ENCODE measurements at places on chromosomes 6 and 20.

DNA sequence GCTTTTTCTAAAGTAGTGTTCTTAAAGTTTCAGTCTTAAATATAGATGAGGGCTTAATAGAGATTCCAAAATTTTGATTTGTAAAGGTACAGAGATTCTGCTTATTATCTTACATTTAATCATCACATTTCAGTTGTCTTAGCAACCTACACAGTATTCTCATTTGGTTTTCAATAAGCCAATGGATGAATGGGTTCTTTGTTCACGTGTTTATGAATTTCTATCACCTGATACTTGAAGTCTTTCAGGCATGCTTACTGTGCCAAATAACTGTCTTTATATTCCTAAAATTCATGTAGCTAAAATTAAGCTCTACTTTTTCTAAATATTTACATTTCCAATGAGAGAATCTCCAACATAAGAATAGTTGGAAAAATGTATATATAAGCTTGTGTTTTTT lies 152.7 kb downstream of the EYA4 start:
- DNase-seq, result no peak

DNA sequence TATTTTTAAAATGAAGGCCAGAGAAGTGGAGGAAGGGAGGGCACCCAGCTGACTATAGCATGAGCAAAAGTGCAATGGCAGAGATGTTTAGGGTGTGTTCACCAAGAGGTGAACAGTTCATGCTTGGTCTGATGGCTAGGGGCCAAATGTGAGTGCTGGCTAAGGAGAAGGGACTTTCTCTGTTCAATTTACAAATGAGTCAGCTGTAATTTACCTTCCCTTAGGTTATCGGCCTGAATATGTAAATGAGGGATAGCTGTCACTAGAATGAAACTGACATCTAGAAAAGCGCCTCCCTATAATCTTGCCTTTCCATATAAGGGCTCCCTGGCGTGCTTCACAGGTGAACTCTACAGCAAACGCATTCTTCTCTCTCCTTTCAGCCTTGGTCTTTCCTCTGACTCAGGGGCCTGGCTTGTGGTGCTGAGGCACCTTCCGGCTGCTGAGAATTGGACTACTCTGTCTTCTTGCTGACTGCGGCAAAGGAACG lies 114.7 kb upstream of the BACH2 start:
- peak; percentile 53 for DNase-seq

DNA sequence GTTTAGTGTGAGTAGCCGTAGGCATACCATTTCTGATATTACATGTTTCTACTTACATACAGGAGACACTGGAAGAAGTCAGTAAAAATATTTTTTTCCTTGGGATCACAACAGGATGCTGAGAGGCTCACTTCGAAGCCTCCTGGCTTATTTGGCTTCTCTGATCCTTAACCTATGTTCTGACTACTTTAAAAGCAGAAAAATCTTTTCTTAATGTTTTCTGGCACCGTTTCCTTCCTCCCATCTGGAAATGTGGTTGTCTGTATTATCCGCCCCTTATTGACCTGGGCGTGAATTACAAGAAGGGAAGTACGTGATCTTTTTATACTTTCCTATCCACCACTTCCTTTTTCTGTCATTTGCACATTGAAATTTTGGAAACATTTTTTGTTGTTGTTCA lies 379.6 kb downstream of the COL12A1 start:
- no peak for DNase-seq

DNA sequence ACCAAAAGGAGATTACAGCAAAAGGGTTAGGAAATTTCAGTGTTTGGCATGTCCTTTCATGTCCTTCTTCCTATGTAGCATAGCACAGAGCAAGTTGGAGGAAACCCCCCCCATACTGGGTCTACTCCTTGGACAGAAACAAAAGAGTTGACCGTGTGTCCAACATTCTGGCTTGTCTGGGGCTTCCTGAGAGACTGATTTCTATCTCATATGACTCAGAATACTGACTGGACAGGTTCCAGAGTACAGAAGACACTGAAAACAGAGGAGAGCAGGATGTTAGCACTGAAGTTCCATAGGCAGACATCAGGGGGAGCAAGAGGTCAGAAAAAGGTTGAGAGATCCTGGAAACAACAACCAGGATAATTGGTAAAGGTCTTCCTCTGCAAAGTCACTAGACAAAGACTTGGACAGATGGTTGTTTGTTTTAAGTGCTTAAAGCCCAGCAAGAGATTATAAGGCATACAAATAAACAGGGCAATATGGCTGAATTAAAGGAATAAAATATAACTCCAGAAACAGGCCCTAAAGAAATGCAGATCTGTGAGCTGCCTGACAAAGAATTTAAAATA lies 48.4 kb downstream of the USP49 start:
- peak; percentile 95 for DNase-seq

GRCh38 chr6:116773886-116774285 lies 8.4 kb upstream of the FAM162B start:
- no peak for DNase-seq

- DNase-seq, result no peak
These were observed 613.2 kb upstream of the NOX3 start for GRCh38 chr6:156068881-156069280.

GRCh38 chr6:15522026-15522425 lies 140.8 kb downstream of the DTNBP1 start:
- DNase-seq, result no peak

DNA sequence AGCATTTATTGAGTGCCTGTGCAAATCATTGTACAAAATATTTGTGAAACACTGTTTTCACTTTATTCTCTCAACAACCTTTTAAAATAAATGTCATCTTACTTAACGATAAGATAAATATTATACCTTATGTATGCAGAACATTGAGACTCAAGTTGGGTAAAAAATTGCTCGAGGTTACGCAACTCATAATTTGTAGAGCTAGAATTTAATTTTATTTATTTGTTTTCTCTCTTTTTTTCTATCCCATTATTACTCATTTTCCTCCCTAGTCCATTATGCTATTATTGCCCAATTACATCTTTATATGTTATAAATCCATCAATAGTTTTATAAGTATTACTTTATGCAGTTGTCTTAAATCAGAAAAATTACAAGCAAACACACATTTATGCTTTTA lies 77.4 kb upstream of the ELOVL5 start:
- DNase-seq, result no peak

- no peak for DNase-seq
These were observed 24.7 kb upstream of the FANCE start for GRCh38 chr6:35427435-35427834.

DNA sequence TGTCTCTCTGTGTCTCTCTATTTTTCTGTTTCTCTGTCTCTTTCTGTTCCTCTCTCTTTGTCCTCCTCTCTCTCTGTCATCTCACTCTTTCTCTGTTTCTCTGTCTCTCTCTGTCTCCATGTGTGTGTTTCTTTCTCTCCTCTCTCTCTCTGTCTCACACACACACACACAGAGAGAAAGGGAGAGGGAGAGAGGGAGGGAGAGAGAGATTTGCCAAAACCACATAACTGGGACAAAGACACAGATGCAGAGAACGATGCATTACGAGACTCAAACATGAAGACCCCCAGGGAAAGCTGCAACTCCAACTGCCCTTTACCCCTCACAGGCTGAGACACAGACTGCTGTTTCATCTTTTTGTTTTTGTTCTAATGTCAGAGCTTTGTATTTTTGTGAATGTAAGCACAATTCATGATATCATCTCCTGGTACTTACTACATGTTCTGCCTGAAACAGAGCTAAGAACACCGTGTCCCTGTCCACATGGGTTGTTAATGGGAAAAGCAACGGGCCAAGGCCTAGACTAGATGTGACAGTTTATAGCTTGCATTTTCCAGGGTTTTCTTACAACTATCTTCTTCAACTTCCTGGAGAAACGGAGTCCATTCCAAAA lies 177.1 kb upstream of the ARID1B start:
- no peak for DNase-seq

DNA sequence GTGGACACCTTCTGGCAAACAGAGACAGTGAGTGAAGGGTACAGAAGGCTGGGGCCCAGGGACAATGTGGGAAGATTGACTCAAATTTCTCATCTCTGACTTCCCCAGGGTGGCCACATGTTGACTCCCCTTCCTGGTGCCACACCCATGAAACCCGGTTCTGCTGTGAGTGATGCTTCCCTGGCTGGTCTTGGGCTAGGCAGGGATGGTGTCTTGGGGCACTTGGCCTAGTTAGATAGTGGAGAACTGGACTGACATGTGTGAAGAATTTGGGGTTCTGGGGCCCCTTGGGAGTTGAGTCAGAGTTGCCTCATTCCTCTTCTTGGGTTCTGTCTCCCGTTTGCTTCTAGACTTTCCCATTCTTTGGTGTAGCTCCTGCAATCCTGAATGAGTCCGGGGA lies 34.2 kb downstream of the GSS start:
- DNase-seq, result peak; percentile 24

GRCh38 chr6:3405182-3405518 lies 51.7 kb downstream of the SLC22A23 start:
- DNase-seq, result no peak

DNA sequence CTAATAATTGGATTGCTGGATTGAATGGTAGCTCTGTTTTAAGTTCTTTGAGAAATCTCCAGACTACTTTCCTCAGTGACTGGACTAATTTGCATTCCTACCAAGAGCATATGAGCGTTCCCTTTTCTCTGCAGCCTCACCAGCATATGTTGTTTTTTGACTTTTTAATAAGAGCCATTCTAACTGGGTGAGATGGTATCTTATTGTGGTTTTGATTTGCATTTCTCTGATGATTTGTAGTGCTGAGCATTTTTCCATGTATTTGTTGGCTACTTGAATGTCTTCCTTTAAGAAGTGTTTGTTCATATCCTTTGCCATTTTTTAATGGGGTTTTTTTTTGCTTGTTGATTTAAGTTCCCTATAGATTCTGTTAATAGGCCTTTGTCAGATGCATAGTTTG lies 94.7 kb upstream of the AHI1 start:
- no peak for DNase-seq

GRCh38 chr6:31529329-31530150 lies 778 bp downstream of the MCCD1 start:
- DNase-seq, result no peak

GRCh38 chr6:9100869-9101580 lies 665.7 kb upstream of the SLC35B3 start:
- DNase-seq, result no peak

- peak; percentile 62 for DNase-seq
These were observed 13.8 kb upstream of the HLA-G start for GRCh38 chr6:29813809-29814208.

GRCh38 chr6:88216182-88216581 lies 50.0 kb upstream of the CNR1 start:
- DNase-seq, result no peak

DNA sequence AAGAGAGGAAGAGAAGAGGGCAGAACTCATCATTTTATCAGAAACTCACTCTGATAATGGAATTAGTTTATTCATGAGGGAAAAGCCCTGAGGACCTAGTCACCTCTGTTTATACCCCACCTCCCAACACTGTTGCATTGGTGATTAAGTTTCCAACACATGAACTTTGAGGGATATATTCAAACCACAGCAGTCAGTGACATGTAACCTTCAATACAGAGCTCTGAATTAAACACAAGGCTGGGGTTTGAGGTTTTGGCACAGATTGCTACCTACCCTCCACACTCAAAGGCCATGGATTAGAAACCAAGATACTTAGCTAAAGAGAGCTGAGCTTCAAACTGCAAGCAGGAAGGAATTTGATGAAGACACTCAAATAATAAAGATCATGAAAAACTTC lies 48.5 kb upstream of the MOCS1 start:
- no peak for DNase-seq

DNA sequence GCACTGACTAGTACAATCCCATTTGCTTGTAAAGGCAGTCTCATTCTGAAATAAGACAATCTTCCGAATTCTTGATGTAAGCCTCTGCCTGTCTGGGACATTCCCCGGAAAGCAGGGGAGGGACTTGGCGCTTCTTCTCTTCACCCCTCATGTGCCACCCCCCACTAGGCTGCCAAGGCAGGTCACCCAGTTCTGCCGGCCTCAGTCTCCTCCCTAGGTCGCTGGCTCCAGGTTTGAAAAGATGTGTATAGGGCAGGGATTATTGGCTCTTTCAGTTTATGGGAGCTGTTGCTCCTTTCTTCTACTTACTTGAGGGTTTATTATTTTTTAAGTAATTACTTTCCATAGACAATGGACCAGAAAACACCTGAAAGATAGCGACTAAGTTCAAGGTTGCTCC lies 158.1 kb upstream of the RPS6KA2 start:
- no peak for DNase-seq

DNA sequence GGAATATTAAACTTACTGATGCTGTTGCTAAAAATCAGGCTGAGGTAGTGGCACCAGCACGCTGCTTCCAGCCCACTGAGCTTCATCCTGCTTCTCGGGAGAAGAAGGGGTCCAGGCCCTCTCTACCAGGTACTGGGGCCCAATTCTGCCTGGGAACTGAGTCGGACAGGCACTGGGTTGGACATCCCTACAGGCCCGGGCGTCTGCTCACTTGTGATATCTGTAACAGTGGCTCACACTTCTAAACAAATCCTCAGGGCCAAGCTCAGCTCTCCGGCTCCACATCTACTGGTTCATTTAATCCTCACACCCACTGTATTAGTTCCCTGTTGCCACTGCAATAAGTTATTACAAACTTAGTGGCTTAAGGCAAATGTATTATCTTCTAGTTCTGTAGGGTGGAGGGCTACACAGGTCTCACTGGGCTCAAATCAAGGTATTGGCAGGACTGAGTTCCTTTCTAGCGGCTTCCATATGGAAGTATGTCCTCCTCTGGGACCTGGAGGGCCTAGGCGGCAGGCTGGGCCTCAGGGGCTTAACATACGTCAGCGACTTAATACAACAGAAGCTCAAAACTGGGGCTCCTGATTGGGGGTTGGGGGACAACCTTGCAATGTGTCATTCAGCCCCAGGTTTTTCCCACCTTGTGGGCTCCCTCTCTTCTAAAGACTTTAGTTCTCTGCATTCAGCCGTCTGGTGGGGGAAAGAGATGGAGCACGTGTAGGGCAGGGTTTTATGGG lies 1.6 kb upstream of the KCNK15 start:
- no peak for DNase-seq

GRCh38 chr6:112141707-112142106 lies 54.3 kb downstream of the FAM229B start:
- DNase-seq, result no peak

- DNase-seq, result no peak
These were observed 334.0 kb upstream of the CHD6 start for GRCh38 chr20:41952166-41952565.

- no peak for DNase-seq
These were observed 43.7 kb downstream of the TM9SF4 start for GRCh38 chr20:32153156-32153665.

DNA sequence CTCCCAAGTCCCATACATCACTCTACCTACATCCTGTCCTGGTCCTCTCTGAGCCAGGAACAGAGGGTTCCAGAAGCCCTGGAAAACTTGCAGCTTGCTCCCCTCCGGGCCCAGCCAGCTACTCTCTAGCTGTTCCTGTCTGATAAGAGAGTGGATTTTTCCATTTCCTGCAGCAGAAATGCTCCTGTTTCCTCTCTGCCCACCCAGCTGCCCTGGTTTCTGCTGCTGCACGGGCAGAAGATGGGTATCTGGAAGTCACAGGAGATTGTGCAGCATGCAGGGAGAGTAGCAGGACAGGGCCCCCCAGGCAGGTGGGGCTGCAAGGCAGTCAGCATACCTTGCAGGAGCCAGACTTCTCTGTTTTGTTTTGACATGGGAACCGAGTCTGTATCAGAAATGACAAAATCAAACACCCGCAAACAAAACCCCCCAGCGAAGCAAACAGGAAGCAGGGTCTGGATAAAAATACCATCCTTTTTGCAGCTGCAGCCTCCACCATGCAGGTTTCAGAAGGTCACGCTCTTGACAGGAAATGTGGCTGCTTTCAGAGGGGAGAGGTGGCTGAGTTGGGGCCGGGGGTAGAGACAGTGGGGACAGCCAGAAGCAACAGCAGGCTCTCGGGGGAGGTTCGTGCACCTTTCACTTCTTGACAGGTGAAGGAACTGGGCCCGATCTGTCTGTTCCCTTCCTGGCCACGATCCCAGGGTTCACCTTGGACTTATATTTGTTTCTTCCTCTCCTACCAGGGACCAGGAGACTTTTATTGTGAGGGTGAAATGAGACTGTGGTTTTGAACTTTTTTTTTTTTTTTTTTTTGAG lies 50.8 kb upstream of the FAM83D start:
- DNase-seq, result no peak
